ENCODE measurements at places on chromosomes 4 and X.

- no peak for DNase-seq
These were observed 21.4 kb upstream of the RBPJ start for GRCh38 chr4:26299254-26299882.

- no peak for DNase-seq
These were observed 2.3 kb upstream of the FNIP2 start for GRCh38 chr4:158766434-158767044.

- no peak for DNase-seq
These were observed 2.6 kb upstream of the LRAT start for GRCh38 chr4:154741131-154741665.

DNA sequence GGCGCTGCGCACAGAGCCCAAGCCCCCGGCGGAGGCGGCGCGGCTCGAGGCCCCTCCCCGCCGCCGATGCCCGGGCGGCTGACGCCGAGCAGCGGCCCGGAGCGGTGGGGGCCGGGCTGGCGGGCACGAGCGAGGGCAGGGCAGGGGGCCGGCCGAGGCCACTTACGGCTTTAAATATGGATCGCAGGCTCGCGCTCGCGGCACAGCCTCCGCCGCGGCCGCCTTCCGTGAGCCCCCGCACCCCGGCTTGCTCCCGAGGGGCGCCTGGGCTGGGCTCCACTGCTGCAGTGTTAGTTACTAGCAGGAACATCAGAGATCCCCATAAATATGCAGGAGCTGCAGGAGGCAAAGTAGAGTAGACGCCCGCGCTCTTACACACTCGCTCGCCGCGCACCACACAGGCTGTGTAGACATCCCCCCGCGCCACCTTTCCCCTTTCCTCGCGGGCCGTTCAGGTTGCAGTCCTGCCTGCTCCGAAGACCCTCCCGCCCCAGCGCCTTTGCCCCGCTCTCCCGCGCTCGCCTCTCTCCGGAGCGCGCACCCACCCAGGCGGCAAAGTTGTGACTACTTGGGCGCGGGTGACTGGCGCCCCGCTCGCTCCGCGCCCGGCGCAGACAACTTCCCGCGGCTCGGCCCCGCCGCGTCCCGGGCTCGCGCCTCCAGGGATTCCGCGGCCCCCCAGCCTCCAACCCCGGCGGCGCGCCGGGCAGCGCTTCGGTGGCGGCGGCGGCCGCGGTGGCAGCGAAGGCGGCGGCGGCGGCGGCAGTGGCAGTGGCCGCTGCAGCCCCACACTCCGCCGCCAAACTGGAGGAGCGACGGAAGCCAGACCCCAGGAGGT lies 152.0 kb upstream of the SLC4A4 start:
- DNase-seq, result no peak

DNA sequence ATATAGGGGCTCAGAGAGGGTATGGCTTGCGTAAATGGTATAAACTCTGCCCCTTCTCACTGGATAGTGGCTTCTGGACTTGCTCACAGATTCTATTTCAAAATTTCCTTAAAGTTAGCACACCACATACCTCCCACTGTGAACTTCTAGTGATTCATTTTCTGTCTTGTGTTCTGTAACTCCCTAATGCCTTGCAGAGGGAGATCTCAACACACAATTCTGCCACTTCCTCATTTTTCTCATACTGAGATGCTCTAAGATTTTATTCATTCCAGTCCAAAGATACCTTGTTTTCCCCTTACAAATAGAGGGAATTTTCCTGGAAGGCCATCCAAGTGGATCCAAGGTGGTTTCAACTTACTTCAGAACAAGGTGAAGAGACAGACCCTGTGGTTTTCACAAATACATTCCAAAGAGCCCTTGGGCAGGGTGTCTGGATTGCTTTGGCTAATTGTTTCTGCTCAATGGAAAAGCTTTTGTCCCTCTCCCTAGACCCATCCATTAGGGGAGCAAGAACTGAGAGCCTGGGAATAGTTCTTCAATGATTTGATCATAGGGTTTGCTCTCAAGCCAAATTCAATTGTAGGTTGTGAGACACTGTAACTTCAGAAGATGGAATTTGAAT lies 52.1 kb upstream of the CAPN6 start:
- DNase-seq, result no peak

DNA sequence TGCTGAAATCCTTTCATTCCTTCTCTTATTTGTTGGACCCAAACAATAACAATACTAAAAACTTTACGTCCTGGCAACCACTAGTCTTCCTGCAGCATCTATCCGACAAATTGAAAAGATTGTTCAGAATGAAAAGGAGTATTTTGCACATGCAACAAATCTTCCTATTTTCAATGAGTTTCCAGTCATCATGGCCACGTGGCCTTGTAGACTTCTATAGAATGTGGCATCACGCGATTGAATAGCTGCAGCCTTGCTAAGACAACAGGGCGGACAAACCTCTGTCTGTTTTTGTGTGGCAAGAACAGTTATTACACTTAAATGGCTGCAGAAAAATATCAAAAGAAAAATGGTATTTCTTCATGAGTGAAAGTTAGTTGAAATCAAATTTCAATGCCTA lies 297.9 kb upstream of the LCORL start:
- DNase-seq, result no peak

DNA sequence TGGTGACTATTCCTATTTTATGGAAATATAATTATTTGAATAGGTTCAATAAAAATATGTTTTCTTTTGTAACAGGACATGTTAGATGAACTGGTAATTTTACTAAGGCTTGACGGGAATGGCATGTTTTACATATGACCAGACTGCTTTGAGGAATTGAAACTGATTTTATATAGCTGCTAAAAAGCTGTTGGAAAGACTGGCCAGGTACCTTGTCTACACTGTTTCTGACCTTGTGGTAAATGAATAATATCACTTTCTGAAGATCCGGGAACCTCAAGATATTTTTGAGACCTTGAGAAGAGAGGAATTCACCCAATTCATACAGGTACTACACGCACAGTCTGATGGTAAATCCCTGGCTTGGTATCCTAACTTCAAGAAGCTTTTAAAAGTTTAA lies 42.1 kb upstream of the USP46 start:
- no peak for DNase-seq

- no peak for DNase-seq
These were observed 203.0 kb downstream of the BMPR1B start for GRCh38 chr4:94960708-94961107.
